T-helper 17 cell (primary cell): ENCODE measurements at places on chromosomes 7 and 10. TPM values are rescaled to one million over a fixed set of nuclear protein-coding genes. Genes with fewer than 3 reads are reported as not detected.

DNA sequence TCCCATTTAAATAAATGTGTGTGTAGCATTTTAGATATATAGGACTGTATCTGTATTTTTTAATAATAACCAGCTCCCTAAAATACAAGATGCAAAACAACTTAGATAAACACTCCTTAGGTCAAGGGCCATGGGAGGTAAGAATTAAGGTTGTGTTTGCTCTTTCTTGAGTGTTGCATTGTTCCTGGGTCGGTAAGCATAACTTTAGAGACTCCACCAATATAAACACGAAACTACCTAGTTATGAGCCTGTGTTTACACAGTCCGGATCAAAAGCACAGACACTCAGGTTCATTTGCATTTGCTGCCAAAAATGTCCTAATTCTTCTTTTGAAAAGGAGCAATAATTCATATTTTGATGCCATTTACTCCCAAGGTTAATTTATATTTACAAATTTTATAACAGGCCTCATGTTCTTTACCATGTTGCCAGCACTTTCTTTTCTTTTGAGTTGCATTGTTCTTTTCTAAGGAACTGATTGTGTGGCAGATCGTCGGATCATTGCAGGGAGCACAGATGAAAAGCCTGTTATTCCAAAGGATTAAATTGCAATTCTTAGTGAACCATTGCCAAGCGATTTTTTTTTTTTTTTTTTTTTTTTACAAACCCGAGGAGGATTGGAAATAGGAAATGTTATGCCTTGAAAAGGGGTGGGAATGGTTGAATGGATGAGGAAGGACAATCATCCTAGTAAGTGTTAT lies 45.8 kb upstream of the GLCCI1 start:
- H3K27me3 ChIP-seq: no peaks in the 10 kb centered on the region
- H3K36me3 ChIP-seq: peaks cover 5% of the 10 kb centered on the region
- H3K4me3 ChIP-seq: no peak overlapping the region
- no peak overlapping the region for H3K27ac ChIP-seq
- no peak for DNase-seq

DNA sequence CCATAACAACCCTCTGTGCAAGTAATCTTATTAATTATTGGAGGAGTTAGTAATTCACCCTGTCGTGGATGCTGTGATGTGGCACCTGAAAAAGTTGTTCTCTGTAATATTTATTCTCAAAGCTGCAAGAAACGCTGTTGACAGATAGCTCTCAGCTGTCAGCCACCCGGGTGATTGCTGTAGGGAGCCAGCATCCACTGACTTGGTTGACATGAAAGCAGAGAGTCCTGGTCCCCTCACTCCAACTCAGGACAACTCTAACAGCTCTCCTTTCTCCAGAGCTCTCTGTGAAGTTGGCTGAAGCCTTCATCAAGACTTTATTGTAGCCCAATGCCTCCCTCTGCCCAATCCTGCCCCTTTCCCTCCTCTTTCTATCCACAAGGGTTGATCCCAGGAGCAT lies 98.0 kb downstream of the FAM107B start:
- H3K27ac ChIP-seq: no peak overlapping the region
- DNase-seq: no peak
- H3K4me3 ChIP-seq: no peak overlapping the region
- peaks cover 9% of the 10 kb centered on the region for H3K27me3 ChIP-seq
- peaks cover 2% of the 10 kb centered on the region for H3K36me3 ChIP-seq

GRCh38 chr10:132447446-132448247 lies 50.6 kb downstream of the PWWP2B start:
- H3K4me3 ChIP-seq: peak overlapping the region; percentile 89
- peaks cover 28% of the 10 kb centered on the region for H3K4me1 ChIP-seq
- H3K36me3 ChIP-seq: no peaks in the 10 kb centered on the region

DNA sequence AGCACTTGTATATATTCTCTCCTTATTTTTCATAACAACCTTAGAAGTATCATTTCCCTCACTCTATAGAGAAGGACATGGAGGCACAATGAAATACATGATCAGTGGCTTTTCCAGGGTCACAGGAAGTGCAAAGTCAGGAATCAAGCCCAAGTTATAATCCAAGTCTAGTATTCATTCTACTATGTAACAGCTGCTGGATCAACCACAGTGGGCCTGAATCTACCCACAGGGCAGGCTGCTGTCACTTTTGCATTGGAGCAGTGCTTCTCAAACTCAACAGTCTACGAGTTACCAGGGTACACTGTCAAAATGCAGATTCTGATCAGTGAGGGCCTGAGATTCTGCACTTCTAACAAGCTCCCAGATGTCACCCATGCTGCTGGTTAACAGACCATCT lies 18.3 kb downstream of the ZDHHC16 start:
- no peak overlapping the region for H3K4me3 ChIP-seq
- DNase-seq: no peak
- no peaks in the 10 kb centered on the region for H3K4me1 ChIP-seq

GRCh38 chr10:84563355-84563754 lies 235.0 kb downstream of the CCSER2 start:
- no peak for DNase-seq
- H3K4me3 ChIP-seq: no peak overlapping the region
- H3K4me1 ChIP-seq: peaks cover 15% of the 10 kb centered on the region
- no peak overlapping the region for H3K27ac ChIP-seq
- peaks cover 56% of the 10 kb centered on the region for H3K27me3 ChIP-seq

DNA sequence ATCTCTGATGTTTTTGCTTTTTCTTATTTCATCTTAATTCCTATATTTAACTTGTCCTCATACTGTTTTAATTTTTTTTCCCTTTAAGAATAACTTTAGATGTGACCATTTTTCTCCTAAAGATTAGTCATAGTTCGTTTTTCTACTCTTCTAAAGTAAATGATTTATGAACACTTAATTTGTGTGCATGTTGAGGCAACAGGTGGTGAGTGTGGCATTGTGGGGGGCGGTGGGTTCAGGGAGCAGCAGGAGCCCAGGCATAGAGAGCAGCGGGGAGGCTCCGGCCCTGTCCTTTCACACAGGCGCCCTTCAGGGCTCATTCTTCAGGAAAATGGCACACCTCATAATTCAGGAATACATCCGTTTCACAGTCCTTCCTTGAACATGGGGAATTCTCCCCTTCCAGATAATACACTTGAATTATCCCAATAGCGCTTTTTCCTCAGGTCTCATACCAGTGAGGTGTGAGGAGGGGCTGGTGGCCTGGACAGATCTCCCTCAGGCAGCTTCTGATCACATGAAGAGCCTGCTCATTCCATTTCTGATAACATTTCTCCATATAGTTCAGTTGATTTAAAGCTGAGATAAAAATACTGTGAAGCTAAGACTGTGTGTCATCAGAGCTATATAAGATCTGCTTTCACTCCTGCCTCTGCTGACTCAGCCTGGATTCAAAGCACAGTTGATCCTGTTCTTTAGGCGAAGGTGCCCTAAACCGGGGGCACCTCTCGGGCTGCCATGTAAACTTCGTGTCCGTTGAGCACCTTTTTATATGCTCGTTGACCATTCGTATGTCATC lies 40.2 kb downstream of the CUL1 start:
- peak overlapping the region; percentile 19 for H3K27ac ChIP-seq
- no peaks in the 10 kb centered on the region for H3K27me3 ChIP-seq
- no peak for DNase-seq
- peaks cover 6% of the 10 kb centered on the region for H3K36me3 ChIP-seq
- peaks cover 10% of the 10 kb centered on the region for H3K4me1 ChIP-seq

- H3K36me3 ChIP-seq: no peaks in the 10 kb centered on the region
- H3K27ac ChIP-seq: no peak overlapping the region
Observed at GRCh38 chr10:124509880-124510632, 48.4 kb downstream of the LHPP start.

GRCh38 chr7:4486907-4487306 lies 195.2 kb upstream of the FOXK1 start:
- no peaks in the 10 kb centered on the region for H3K4me1 ChIP-seq
- peaks cover 3% of the 10 kb centered on the region for H3K36me3 ChIP-seq
- H3K27ac ChIP-seq: no peak overlapping the region
- H3K27me3 ChIP-seq: peaks cover 6% of the 10 kb centered on the region

DNA sequence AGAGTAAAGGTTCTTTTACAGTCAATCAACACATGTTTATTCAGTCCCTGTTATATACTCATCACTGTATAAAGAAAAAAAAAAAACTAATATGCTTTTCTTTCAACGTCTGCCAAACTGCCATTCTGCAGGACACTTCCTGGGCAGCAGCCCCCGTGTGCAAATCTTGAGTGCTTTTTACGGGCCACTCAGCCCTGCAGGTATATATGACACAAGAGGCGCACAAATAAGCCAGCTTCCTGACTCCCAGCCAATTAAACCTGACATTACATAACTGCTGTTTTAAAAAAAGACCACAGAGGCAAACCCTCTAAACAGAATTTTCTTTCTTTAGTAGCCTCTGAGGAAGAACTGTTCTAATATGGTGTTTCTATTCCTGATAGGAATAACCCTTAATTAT lies 263.0 kb upstream of the NEBL start:
- H3K27ac ChIP-seq: no peak overlapping the region
- H3K36me3 ChIP-seq: no peaks in the 10 kb centered on the region
- H3K4me1 ChIP-seq: no peaks in the 10 kb centered on the region
- no peak for DNase-seq
- H3K4me3 ChIP-seq: no peak overlapping the region

GRCh38 chr10:26438534-26439341 lies 597 bp downstream of the APBB1IP start:
- H3K36me3 ChIP-seq: peaks cover 2% of the 10 kb centered on the region
- peak; percentile 58 for DNase-seq
- H3K27me3 ChIP-seq: no peaks in the 10 kb centered on the region
- H3K4me1 ChIP-seq: peaks cover 46% of the 10 kb centered on the region
- peak overlapping the region; percentile 97 for H3K27ac ChIP-seq

- no peak overlapping the region for H3K27ac ChIP-seq
- H3K27me3 ChIP-seq: no peaks in the 10 kb centered on the region
- no peaks in the 10 kb centered on the region for H3K4me1 ChIP-seq
- no peak for DNase-seq
- H3K36me3 ChIP-seq: no peaks in the 10 kb centered on the region
Observed at GRCh38 chr7:119708891-119709290, 564.1 kb upstream of the KCND2 start.

The PLXDC2 gene
- 11.8 TPM for total RNA-seq

The VSIR gene
- 119 TPM for total RNA-seq

The HMX3 gene
- total RNA-seq: not detected

The ZP3 gene
- 9.9 TPM for total RNA-seq

The NUDT13 gene
- 0.86 TPM for total RNA-seq

The GIMAP8 gene
- 12.0 TPM for total RNA-seq
